ENCODE measurements at places on chromosomes 12 and 14.

GRCh38 chr12:96112733-96113132, 77.3 kb upstream of the LTA4H start:
- DNase-seq, result no peak

GRCh38 chr12:44526655-44527182, 349.4 kb downstream of the NELL2 start:
- DNase-seq, result no peak

DNA sequence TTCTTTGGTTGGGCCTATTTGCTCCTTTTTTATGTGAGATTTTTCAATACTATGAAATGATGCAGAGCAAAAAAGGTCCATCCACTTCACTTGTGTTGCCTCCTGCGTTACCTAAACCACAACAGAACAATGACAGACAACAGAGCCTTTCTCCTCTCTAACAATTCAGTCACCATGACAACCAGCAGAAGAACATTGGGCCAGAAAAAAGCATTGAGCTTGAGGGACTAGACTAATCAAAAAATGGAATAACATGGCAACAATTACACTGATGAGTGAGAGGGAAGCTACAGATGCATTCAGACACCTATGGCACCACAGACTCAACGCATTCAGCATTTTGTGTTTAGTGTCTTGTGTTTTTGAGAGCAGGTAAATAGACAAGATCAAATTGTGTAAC, 44.6 kb upstream of the PTCSC3 start:
- no peak for DNase-seq

- no peak for DNase-seq
Observed at GRCh38 chr14:99744873-99745224, 48.4 kb upstream of the EML1 start.

- DNase-seq, result no peak
Observed at GRCh38 chr14:100911665-100912316, 8.3 kb upstream of the RTL1 start.

DNA sequence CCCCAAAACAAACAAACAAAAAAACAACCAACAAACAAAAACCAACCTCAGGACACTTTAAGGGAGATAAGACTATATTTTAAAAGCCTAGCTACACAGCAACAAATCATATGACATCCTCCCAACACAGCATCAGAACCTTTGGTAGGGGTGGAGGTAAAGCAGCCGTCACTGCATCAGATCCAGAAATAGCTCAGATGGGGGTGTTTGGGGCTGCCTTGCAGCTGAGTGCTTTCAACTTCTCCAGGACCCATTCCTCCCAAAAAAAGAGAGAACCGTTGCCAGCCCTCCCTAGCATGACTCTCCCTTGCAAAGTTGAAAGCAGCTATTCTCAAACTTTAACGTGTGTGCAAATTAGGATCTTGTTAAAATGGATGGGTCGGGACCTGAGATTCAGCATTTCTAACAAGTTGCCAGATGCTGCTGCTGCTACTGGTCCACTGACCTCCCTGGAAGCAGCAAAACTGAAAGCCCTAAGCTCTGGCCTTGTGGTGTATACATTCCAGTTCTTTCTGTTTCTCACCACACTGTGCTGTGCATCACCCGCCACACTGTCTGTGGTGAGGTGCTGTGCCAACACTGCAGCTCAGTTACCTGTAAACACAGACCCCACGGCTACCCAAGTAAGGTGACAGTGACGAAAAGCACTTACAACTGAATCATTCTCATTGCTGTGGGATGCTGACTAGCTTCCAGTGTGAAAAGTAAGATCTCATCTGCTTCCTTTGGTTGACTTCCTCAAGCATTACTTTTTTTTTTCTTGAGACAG, 54.0 kb downstream of the SLC38A1 start:
- DNase-seq, result no peak

DNA sequence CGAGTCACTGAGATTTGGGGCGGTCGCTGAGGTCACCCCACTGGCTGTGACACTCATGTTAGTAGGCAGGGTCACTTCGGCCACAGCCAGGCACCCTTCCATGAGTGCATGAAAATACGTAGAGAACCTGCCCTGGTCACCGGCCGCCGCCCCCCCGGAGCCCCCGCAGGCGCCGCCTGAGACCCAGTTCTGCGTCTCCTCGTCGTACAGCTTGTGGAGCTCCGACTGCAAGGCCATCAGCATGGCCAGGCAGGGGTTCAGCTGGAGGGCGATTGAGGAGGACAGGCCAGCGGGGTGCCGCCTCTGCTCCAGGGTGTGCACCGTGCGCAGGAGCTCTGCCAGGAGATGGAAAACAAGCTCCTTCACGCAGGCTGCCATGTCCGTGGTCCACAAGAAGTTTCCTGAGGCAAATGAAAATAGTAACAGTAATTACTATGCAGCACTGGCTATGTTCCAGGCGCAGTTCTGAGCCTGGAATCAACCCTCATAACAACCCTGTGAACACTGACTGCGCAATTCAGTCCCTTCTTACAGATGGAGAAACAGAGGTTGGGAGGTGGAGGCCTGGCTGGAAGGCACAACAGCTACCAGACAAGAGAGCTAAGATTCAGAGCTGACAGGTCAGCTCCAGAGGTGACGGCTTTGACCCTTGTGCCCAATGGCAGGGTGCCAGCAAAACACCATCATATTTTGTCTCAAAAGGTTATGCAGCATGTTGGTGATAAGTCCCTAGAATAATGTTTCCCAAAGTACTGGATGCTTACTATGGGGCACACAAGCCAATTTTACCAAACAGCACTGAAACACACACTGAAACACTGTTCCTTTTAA, 59.9 kb downstream of the TRAFD1 start:
- no peak for DNase-seq

DNA sequence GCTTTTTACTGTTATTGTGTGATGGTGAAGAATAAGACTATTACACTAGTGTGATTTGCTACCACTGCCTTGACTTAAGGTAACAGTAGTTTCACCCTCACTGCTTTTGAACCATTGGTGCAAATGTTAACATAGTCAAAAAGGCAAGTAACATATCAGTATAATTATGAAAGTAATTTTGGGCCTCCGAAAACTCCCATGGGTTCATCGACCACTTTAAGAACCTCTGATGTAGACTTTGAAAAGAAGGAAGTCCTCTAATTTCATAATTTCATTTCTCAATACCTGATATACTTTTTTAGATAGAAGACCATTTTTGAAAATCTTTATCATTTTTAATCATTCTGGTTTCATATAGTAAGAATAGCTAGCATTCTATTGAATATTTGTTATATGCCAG, 57.7 kb downstream of the ETNK1 start:
- DNase-seq, result no peak

GRCh38 chr14:65997347-65997746, 488.8 kb upstream of the CCDC196 start:
- DNase-seq, result no peak

DNA sequence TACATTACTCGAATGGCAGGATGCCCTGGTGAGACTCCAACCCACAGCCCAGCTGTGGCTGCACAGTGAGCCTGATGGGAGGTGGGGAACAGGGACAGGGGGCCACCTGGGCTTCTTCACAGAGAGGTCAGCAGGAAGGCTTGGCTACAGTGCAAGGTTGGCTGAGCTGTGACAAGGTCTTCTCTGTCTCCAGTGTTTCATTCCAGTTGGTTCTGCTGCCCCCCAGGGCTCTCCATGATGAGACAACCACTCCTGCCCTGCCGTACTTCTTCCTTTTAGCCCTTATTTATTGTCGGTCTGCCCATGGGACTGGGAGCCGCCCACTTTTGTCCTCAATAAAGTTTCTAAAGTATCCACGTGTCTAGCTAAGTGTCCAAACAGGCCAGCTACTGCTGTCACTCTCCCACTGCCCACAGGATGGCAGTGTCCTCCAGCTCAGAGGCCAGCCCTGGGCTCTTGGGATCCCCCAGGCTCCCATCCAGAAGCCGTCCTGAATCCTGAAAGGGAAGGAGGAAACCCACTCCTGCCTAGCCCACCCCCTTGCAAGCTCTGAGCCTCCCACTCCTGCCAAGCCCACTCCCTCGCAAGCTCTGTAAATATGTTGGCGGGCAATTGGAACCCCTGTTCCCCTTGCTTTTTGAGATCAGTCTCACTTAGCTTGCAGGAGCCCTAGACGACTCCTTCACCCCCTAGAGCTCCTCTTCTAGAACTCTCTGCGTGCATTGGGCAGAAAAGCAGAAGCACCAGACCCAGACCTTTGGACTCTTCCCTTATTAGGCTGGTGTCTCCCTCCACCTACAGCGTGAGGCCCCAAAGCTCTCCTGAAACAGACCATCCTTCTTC, 5.4 kb downstream of the C1QL4 start:
- peak; percentile 84 for DNase-seq

GRCh38 chr14:76348898-76349297, 27.0 kb upstream of the ESRRB start:
- DNase-seq, result peak; percentile 35

DNA sequence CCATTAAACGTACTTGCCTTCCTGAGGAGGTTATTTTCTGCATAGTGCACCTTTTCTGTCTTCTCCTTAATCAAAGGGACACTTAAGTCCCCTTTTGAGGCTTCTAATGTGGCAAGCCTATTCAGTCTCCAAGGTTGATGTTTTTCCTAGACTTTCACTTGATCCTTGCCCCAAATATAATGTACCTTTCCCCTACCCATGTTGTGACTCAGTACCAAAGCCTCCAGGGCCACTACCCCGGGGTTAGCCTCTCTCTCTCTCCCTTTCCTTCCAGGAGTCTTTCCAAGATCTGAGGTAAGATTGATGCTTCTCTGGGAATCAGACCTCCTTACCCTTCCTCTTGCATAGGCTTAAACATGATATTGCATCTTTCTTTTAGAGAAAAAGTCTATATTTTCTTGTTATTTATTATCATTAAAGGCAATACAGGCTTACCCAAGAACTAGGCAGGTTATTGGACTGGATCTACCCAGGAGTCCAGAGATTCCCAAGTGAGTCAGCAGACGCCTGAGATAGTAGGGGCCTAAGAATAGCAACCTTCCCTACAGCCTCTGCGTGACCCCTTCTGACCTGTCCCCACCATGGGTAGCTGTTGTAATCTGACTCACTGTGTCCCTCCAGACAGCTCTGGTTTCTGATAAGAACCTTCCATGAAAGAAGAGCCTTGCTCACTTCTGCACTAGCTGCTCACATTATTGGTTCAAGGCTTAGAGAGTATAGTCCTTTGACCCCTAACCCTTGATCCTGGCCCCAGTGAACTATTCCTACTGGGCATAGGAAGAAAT, 172.9 kb downstream of the ZFP36L1 start:
- DNase-seq, result no peak

DNA sequence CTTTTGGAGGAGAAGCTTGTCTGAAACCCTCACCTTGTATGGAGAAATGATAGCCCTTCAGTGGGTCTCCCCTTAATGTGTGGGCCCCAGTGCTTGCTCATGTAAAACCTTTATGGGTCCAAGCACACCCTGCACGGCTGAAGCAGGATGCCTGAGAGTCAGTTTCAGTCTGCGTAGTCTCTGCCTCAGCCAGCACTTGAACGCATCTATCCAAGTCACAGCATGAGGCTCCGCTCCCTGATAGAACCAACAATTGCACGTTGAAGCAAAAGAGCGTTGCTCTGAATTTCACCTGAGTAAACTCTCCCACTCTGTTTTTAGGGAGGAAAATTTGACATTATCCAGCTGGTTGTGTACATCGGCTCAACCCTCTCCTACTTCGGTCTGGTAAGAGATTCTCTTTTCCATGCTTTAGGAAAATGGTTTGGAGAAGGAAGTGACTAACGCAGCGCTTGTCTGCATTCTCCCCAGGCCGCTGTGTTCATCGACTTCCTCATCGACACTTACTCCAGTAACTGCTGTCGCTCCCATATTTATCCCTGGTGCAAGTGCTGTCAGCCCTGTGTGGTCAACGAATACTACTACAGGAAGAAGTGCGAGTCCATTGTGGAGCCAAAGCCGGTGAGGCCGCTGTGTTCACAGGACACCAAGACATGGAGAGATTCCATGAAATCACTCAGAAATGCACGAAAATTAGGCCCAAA, 33.0 kb upstream of the P2RX4 start:
- DNase-seq, result no peak

DNA sequence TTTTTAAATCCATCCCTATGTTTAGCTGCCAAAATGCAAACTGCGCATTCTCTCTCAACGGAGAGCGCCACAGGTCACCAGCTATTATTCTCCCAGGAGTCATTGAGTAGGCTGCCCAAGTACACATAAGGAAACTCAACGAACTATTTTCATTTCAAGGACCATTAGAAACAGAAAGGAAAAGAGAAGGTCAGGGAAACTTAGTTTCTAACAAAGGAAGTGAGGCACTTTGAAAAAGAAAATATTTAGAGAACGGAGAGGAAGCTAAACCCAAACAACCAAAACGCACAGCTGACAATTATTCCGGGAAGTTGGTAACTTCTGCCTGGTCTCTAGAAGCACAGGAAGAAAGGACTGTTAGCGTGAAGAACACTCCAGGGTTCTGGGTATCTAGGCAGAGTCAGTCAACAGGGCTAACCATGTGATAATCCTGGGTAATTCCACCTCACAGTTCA, 23.5 kb downstream of the GPHB5 start:
- DNase-seq, result no peak

DNA sequence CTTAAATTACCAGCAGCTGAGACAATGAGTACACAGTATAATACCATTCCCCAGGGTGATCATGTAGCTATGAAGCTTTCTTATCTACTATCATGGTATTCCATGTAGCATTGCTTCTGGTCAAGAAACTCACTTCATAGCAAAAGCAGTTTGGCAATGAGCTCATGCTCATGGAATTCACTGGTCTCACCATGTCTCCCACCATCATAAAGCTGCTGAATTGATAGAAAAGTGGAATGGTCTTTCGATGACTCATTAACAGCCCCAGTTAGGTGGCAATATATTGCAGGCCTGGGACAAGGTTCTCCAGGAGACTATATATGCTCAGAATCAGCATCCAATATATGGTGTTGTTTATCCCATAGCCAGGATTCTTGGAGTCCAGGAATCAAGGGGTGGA, 553.7 kb downstream of the FOXG1 start:
- DNase-seq, result no peak

GRCh38 chr12:26566675-26567074, 266.3 kb downstream of the ITPR2 start:
- peak; percentile 29 for DNase-seq

GRCh38 chr12:12927211-12928079, 24.5 kb downstream of the GPRC5D start:
- DNase-seq, result no peak

- DNase-seq, result no peak
Observed at GRCh38 chr12:79668113-79668512, 22.7 kb downstream of the PAWR start.

DNA sequence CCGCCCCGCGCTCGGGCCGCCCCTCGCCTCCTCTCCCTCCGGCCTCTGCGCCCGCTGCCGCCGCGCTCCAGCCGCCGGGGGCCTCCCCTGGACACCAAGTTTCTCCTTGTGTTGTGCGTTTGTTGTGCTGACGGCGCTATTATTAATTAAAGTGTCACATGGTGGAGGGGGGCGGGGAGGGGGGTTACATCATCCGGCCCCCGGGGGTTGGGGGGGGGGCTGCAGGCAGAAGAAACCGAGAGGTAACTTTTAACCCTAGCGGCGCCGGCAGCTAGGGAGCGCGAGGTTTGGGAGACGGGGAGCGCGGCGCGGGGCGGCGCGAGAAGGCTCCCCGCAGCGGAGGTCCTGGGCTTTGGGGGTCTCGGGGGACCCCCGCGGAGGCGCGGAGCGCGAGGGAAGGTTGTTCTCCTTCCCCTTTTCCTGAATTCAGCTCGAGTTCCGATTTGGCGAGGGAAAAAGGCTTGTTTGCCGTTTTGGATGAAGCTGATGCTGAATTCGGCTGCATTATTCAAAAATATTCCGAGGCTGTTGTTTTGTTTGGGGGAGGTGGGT, at the start of gene HRK:
Gene HRK, minus strand, starts transcription at position 117 of the 552 bp plus-strand sequence. CDS start 134 bp downstream, outside the sequence.
- peak; percentile 38 for DNase-seq
